A549 treated with CpdA at 1 μM for 4 hours (cell line): ENCODE measurements at places on chromosomes 6 and 20. TPM values are rescaled to one million over a fixed set of nuclear protein-coding genes. Genes with fewer than 3 reads are reported as not detected.

Gene OR2H1
- total RNA-seq, result not detected in 5 replicates

Gene GABRR1
- total RNA-seq, result not detected in 5 replicates

Gene SNPH
- total RNA-seq, result 4.0 to 5.6 TPM (median 4.5 TPM) in 5 replicates

Gene ADGRF5
- not detected in 5 replicates for total RNA-seq

Gene MMP24OS
- total RNA-seq, result 47.8 to 84.2 TPM (median 74.9 TPM) in 5 replicates

Gene SPTLC3
- total RNA-seq, result 0.01 to 0.32 TPM (median 0.17 TPM) in 4 of 5 replicates, not detected in the other

Gene EYA4
- total RNA-seq, result 10.1 to 11.7 TPM (median 11.6 TPM) in 5 replicates

Gene VSTM2L
- 5.8 to 9.3 TPM (median 6.3 TPM) in 5 replicates for total RNA-seq

Gene SNHG17
- 162 to 219 TPM (median 202 TPM) in 5 replicates for total RNA-seq

Gene HCK
- 0.06 to 0.14 TPM (median 0.10 TPM) in 4 of 5 replicates, not detected in the other for total RNA-seq

Gene VGLL2
- total RNA-seq, result not detected in 5 replicates

Gene RRAGD
- total RNA-seq, result 3.1 to 4.2 TPM (median 3.4 TPM) in 5 replicates

Gene APOM
- total RNA-seq, result 1.8 to 4.8 TPM (median 3.2 TPM) in 5 replicates

Gene HECA
- total RNA-seq, result 1.3 to 2.3 TPM (median 1.9 TPM) in 5 replicates

Gene PARD6B
- total RNA-seq, result 2.2 to 4.3 TPM (median 3.0 TPM) in 5 replicates

Gene NKX2-2
- total RNA-seq, result not detected in 5 replicates

Gene IL17A
- not detected in 5 replicates for total RNA-seq

Gene SLA2
- total RNA-seq, result 0.01 to 0.06 TPM in 2 of 5 replicates, not detected in the others

Gene CD40
- 3.9 to 4.9 TPM (median 4.5 TPM) in 5 replicates for total RNA-seq

Gene MUC22
- total RNA-seq, result 0.01 to 0.05 TPM (median 0.03 TPM) in 4 of 5 replicates, not detected in the other

Gene PNPLA1
- 0.05 TPM in 1 of 5 replicates, not detected in the others for total RNA-seq

Gene HLA-DRB1
- total RNA-seq, result not detected in 5 replicates

Gene ACSS1
- 7.8 to 11.9 TPM (median 11.7 TPM) in 5 replicates for total RNA-seq

Gene PHACTR3
- total RNA-seq, result not detected in 5 replicates

Gene PRSS35
- total RNA-seq, result 0.03 to 0.14 TPM (median 0.06 TPM) in 4 of 5 replicates, not detected in the other

Gene PXDC1
- total RNA-seq, result 13.4 to 16.9 TPM (median 15.2 TPM) in 5 replicates

Gene BPI
- total RNA-seq, result not detected in 5 replicates

Gene TXLNB
- not detected in 5 replicates for total RNA-seq

Gene NOTCH4
- 0.48 to 0.83 TPM (median 0.61 TPM) in 5 replicates for total RNA-seq

Gene UBE2C
- total RNA-seq, result 235 to 274 TPM (median 255 TPM) in 5 replicates
